Stimulated activated CD8-positive, alpha-beta memory T cell treated with anti-CD3 and anti-CD28 coated beads, Interleukin-15, amount 100 ng/mL, for 1 hour (primary cell): ENCODE measurements at places on chromosomes 5 and 9.

DNA sequence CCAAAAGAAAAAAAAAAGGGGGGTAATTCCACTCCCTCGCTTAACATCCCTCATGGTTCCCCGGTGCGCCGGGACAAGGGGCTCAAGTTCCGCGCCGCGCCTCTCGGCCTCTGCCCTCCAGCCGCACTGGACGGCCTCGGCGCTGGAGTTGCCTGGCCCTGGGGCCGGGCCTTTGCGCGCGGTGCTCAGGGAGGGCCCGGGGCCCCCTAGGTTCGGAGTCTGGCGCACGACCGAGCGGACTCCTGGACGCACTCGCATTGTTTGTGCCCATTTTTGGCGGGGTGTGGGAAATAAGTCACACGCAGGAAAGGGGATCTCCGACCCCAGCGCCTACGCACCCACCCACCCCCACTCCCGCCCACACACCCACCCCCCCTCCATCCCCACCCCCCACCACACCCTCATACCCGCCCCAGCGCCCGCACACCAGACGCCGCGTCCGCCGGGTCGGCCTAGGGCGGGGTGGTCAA is 381 bp downstream of the MED22 start:
- DNase-seq, result no peak

GRCh38 chr9:135230817-135231520 is 143.5 kb downstream of the OLFM1 start:
- DNase-seq, result no peak

DNA sequence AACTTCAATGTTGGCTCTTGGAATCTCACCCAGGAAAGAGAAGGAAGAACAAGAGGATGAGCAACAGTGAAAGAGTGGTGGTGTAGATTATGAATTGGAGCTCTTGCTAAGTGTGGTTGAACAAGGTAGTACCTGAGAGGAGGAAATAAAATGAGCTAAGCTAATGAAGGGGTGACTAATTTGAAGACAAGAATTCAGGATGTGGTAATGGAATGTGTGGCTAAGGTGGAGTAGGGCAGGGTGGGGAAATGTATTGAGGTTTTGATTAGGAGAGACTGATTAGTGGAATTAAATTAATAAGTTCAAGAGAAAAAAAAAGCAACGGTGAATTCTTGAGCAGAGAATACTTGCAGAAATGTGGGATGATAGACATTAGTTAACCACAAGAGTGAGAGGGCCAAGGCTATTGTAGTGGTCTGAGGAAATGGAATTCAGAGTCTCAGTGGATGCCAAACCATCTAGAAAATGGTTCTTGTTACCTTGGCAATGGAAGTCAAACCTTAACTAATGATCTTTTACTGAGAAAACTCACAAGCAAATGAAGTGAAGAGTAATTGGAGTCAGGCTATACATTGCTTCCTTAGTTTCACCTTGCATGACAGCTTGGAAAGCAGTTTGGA is 648.3 kb upstream of the ZNF608 start:
- no peak for DNase-seq

- no peak for DNase-seq
Observed at GRCh38 chr9:84862308-84862707, 192.8 kb downstream of the NTRK2 start.

DNA sequence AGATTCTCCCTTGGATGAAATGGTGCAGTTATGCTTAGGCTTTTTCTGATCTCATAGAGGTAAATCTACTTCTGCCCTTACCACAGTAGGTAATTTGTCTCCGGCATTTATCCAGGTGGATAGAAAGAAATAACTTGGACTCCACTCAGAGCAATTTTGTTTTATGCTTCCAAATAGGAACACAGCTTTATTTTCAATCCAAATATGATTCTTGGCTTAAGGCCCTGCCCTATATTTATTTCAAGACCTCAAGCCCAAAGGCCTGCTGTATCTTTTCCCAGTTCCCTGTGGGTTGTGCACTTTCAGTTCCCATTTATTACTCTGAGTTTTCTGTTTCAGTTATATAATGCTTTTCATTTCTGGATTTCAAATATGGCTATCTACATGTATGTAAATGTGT is 274.2 kb upstream of the SMC2 start:
- no peak for DNase-seq

DNA sequence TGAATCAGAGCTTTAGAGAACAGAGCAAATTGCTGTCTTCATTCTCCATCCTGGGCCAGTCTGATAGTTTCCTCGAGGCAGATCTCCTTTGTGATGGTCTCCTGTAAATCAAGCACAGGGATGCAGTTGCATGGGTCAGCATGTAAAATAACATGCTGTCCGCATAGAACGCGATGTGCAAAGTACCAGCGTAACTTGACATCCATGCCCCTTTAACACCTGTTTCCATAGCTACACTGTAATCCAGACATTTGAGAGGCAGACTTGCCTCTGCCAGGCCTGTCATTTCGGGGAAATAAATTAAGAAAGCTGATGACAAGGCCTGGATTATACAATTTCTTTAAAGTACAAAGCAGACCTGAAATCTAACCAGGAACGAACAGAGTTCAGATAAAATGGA is 413.5 kb downstream of the TLE4 start:
- DNase-seq, result no peak

- DNase-seq, result no peak
Observed at GRCh38 chr5:16901021-16901644, 35.0 kb downstream of the MYO10 start.

GRCh38 chr5:6902597-6902996 is 189.4 kb downstream of the TENT4A start:
- DNase-seq, result no peak

GRCh38 chr5:3801967-3802366 is 206.3 kb downstream of the IRX1 start:
- no peak for DNase-seq

DNA sequence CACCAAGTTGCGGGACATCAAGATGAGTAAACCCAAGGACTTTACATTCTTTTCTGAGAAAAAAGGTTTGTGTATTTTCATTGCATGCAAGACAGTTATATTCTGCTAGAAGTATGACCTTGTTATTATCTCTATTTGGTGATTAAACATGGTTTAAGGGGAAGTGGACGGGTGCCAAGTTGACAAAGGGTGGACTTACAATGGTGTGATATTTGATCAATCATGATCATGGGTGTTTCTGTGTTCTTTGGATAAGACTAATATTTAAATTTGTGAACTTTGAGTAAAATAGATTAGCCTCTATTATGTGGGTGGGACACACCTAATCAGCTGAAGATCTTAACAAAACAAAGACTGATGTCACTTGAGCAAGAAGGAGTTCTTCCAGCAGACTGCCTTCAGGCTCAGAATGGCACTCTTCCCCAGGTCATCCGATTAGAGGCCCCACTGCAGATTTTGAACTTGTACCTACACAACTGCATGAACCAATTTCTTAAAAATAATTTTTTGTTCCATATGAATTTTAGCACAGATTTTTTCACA is 782.9 kb downstream of the CDH12 start:
- DNase-seq, result no peak

- no peak for DNase-seq
Observed at GRCh38 chr9:91966503-91966902, 16.5 kb upstream of the ROR2 start.
